GM23338 (cell line): ENCODE measurements at places on chromosomes 1 and 21. TPM values are rescaled to one million over a fixed set of nuclear protein-coding genes. Genes with fewer than 3 reads are reported as not detected.

The DOP1B gene
- total RNA-seq = 9.9 and 18.0 TPM in 2 replicates

The EFNA4 gene
- 22.9 and 25.0 TPM in 2 replicates for total RNA-seq

The PRPF38A gene
- total RNA-seq = 24.8 and 29.6 TPM in 2 replicates

The SAMSN1 gene
- total RNA-seq = 2.0 and 3.2 TPM in 2 replicates

The PLPPR5 gene
- total RNA-seq = 4.2 and 4.7 TPM in 2 replicates

The SPRR3 gene
- total RNA-seq = not detected in 2 replicates

The MNDA gene
- total RNA-seq = not detected in 2 replicates

The PRR9 gene
- not detected in 2 replicates for total RNA-seq

The CLCA2 gene
- not detected in 2 replicates for total RNA-seq

The ADAM30 gene
- not detected in 2 replicates for total RNA-seq

The FCRL2 gene
- total RNA-seq = not detected in 2 replicates
